Activated T-helper 17 cell treated with anti-CD3 and anti-CD28 coated beads, Interleukin-2, amount 50 U/mL, for 72 hours (primary cell): ENCODE measurements at places on chromosomes 11 and 22. TPM values are rescaled to one million over a fixed set of nuclear protein-coding genes. Genes with fewer than 3 reads are reported as not detected.

- no peak for ATAC-seq
Measured at GRCh38 chr22:31790240-31790639, 36.4 kb downstream of the DEPDC5 start.

- no peak for ATAC-seq
Measured at GRCh38 chr11:39571081-39571480, 1888.4 kb downstream of the LRRC4C start.

DNA sequence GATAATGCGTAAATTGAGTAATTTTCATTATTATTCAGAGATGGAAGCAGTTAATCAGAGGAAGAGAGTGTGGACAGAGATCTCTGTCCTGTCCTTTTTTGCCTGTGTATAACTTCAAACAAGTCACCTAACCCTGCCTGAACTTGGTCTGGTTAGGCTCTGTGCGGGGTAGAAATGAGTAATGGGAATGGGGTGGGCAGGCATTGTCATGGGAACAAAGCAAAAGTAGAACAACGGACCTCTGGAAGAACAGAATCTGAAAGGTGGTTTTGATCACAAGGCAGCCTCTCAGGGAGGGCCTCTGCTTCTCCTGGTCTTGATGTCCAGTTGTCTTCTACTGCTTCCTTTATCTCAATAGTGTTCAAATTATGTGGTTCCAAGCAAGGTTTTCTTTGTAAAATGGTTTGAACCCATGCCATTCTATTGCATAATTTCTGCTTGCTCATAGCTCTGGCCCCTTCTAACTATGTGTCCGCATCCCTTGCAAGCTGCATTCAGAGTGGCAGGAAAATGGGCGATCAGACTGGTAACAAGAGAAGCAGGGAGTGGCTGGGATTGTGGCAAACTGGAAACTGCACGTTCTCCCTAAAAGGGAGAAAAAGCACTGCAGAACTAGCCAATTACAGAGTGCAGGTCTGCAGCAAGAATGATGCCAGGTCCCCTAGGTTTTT lies 76.1 kb downstream of the PRR5L start:
- no peak for ATAC-seq

GRCh38 chr11:129911298-129911697 lies 15.9 kb upstream of the NFRKB start:
- ATAC-seq: no peak

DNA sequence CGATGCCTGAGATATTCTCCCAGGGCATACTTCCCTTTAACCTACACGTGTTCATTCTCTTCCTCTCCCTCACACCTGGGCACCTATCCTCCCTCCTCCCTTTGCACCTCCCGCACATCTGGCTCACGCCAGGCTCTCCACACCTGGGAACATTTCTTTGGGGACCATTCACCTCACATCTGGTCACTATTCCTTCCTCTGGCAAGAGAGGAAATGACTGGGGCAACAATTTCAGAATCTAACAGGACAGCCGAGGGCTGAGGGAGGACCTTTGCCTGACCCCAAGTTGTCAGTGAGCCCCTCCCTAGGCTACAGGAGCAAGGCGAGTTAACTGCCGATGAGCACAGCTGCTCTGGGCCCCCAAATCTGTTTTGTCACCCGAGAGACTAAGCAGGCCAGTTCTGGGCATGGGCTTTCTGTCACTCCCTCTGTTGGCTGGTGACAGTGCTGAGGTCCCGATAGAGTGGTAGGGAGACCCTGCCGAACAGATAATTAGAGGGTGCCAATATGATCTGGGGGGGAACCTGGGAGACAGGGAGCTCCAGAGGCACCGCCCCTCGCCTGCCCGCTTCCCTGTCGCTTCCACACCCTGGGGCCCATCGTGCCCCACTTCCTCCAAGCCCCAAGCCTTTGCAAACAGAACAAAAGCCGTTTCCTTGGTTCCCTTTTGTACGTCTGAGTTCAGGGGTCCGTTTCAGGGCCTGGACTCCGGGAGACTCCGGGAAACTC lies 45.6 kb downstream of the EIF3F start:
- ATAC-seq: no peak

GRCh38 chr11:125271483-125272091 lies 107.0 kb downstream of the PKNOX2 start:
- ATAC-seq: no peak

DNA sequence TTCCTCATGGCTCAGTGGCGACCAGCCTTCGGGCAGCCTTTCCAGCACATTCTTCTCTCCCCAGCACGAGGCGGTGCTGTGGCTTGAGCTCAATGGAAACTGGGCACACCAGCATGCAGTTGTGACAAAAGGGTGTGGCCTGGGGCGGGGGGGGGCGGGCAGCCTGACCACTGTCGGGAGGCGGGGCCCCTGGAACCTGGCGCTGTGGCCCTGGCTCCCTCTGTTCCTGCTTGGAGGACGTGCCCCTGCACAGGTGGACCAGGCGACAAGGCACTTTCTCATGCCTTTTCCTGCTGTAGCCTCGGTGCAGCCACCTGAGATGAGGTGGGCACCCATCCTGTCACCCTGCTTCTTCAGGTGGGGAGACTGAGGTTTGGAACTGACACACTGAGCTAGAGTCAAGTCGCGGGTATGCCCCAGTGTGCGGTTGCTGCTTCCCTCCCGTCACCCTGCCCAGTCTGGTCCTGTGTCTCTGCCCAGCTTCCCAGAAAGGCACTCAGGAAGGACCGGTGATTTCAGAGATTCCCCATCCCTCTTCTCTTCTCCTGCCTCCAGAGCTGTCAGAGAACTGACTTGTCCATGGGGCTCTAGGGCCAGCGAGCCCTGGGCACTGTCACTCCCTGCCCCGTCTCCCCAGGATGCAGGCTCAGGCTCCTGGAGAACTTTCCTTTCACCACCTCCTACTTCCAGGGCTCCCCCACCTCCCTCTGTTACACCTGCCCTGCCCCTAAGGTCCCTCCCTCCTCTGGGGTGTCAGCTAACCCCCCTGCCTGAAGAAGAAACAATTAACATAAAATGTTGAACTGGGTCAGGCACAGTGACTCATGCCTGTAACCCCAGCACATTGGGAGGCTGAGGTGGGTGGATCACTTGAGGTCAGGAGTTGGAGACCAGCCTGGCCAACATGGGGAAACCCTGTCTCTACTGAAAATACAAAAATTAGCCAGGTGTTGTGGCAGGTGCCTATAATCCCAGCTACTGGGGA lies 9.9 kb downstream of the B3GAT1 start:
- ATAC-seq: peak; percentile 29

DNA sequence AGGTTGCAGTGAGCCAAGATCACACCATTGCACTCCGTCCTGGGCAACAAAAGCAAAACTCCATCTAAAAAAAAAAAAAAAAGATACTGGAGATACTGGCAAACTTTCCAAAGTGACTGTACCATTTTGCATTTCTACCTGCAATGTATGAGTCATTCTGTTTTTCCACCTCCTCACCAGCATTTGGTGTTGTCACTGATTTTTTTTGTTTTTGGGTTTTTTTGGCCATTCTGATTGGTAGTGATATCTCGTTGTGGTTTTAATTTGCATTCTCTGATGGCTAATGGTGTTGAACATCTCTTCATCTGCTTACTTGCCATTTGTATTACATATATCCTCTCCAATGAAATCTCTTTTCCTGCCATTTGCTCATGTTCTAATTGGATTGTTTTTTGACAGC lies 12.0 kb upstream of the RBX1 start:
- peak; percentile 94 for ATAC-seq

DNA sequence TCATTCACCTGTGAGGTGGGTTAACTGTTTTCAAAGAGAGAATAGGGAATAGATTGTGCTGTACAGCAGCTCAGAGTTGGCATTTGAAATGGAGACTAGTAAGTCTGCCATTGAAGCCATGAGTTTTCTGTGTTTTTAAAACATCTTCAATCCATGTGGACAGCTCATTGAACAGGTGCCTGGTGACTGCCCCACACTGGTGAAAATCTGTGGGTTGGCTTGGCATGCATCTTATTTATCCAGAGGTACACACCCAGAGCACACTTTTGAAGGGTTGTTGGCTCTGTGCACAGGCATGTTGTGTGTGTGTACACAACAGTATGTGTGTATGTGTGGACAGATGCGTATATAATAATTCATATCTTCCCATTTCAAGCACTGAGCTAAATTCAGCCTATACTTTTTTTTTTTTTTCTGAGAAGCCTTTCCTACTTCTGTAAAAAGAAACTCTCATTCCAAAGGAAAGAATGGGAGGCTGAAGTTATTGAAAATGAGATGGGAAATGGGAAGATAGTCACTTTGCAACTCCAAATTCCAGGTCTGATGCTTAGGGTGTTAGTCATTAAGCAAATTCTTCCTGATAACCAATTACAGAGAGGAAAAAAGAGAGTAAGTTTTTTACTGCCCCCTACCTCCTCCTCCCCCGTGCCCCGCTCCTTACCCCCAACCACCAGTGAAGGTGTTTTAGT lies 7.0 kb upstream of the LYVE1 start:
- no peak for ATAC-seq

DNA sequence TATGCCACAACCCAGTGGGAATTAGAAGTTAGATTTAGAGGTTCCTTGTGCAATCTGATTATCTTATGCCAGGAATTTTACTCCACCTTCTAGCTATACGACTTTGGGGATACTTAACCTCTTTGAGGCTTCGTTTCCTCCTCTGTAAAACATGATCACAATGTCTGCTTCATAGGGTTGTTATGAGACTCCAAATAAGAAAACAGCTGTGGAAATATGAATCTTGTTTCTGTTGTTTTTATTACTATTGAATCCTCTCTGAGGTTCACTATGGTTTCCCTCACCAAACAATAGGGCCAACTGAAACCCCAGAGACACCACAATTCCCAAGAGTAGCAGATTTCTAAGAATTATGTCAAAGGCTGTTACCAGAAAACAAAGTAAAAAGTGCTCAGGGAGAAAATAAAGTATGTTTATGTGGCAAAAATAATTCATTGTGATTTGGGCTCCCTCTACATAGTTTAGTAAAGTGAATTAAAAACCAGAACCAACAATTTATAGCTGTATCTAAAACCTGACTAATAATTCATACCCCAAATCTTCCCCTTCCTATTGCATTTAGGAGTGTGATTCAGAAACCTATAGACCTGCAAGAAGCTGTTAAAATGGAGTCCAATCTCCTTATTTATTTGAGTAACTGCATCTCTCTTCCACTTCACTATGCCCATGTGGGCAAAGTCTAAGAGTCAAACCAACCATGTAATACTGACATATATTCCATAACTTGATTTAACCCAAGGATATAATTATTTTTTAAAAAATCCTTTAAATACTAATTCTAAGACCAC lies 38.4 kb downstream of the AMBRA1 start:
- peak; percentile 82 for ATAC-seq

GRCh38 chr22:49670456-49671330 lies 157.0 kb downstream of the BRD1 start:
- peak; percentile 81 for ATAC-seq

DNA sequence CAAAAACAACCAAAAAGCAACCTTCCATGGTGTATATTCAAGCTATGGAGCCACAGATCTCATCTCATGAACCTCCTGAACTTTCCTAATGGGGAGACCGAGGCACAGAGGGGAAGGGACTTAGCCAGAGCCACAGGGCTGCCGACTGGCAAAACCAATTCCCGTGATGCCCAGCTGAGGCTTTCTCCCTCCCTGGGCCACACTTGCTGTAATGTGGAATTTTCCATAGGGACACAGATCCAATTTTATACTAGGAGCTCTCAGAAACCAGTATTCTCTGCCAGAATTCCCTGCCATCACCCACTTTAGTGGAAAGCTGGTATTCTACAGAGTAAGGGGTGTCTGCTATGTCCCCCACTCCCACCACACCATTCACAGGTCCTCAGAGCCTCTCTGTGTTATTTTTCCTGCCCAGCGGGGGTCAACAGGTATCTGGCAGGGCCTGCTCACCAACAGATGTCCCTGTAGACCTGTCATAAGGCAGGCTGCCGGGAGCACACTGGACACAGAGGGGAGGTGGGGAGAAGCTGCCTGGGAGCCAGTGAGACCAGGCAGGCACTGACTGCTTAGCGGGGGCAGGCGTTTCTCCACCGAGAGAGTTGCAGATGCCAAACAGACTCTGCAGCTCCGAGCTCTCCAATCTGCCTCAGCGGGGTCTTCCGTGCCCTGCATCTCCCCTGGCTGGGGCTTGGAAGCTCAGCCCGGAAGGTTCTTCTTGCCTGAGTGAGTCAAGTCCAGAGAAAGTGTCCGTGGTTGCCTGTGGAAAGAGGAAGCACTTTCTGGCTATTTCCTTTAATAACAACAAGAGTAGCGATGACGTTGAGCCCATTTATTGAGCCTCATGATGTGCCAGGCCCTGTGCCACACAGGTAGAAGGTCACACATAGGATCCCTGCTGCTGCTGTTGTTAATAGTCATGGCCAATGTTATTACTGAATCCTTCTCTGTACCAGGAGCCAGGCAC lies 26.3 kb downstream of the RPS6KA4 start:
- no peak for ATAC-seq

- peak; percentile 87 for ATAC-seq
Measured at GRCh38 chr11:118572981-118573550, 857 bp downstream of the ARCN1 start.

- no peak for ATAC-seq
Measured at GRCh38 chr22:23698094-23698493, 7.3 kb downstream of the RGL4 start.

The DCHS1 gene
- 1.5 TPM for total RNA-seq

The CEP126 gene
- total RNA-seq: 1.5 TPM

The OR10A6 gene
- total RNA-seq: not detected

The TPP1 gene
- total RNA-seq: 75.7 TPM

The ST13 gene
- total RNA-seq: 229 TPM

The C11orf42 gene
- total RNA-seq: not detected

The RIMBP3B gene
- total RNA-seq: 0.39 TPM

The PIK3IP1 gene
- 24.1 TPM for total RNA-seq

The INPP5J gene
- total RNA-seq: 0.09 TPM
